ENCODE measurements at places on chromosomes 6 and 20.

DNA sequence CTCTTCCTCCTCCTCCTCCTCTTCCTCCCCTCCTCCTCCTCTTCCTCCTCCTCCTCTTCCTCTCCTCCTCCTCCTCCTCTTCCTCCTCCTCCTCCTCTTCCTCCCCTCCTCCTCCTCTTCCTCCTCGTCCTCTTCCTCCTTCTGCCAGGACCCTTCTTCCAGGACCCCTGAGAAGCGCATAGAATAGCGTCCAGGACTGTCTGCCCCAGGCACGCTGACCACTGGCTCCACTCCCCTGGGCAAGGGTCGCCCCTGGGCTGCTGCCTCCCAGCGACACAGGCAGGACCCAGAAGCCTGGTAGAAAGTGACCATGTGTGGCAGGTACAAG lies 42.4 kb upstream of the BHLHE23 start:
- no peak for DNase-seq

DNA sequence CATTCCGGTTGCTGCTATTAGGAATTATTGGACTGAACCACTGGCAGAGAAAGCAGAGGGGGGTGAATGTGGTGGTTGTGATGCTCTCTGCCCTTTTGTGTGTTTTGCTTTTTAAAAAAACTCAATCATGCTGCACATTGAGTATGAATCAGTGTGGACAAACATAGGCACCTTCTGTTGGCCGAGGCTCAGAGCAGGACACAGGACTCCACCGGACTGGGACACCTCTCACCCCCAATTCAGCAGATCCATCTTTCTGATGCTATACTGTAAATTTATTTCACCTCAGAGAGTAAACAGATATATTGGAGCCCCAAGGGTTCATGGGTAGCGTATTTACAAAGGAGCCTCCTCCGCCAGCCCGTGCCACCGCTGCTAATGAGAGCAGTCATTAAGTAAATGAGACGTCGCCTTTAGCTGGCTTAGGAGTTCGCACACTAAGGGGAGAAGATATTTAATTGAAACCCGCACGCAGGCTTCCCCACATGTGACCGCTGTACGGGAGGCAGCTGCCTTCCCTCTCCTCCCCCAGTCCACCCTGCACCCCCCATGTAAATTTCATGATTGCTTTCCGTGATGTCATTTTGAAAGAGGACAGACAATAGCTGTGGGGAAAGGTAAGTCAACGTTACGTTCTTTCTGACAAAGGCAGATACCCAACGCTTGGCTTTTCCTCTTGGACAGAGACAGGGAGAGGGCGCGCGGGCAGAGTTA lies at the start of gene MYT1:
Gene MYT1 (plus strand): TSS at position 330 of the 714 bp plus-strand sequence. CDS start 34,410 bp downstream, outside the sequence.
- no peak for DNase-seq

GRCh38 chr6:138724015-138724414 lies 49.6 kb upstream of the CCDC28A start:
- DNase-seq = no peak

DNA sequence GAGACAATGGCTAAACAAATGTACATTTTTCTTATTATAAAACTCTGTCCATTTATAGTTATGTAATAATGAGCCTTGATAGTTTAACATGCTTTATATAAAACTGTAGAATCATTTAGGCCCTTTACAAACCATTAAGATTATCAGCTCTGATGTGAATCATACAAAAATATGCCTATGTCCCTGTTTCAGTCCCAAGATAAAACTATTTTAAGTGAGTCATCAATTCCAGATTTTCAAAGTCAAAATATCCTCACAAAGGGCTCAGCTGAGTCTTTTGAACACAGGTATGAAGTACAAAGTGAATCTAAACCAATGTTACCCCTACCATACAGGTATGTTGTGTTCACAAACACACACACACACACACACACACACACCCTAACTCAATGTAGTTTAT lies 88.0 kb downstream of the PTPRK start:
- no peak for DNase-seq

DNA sequence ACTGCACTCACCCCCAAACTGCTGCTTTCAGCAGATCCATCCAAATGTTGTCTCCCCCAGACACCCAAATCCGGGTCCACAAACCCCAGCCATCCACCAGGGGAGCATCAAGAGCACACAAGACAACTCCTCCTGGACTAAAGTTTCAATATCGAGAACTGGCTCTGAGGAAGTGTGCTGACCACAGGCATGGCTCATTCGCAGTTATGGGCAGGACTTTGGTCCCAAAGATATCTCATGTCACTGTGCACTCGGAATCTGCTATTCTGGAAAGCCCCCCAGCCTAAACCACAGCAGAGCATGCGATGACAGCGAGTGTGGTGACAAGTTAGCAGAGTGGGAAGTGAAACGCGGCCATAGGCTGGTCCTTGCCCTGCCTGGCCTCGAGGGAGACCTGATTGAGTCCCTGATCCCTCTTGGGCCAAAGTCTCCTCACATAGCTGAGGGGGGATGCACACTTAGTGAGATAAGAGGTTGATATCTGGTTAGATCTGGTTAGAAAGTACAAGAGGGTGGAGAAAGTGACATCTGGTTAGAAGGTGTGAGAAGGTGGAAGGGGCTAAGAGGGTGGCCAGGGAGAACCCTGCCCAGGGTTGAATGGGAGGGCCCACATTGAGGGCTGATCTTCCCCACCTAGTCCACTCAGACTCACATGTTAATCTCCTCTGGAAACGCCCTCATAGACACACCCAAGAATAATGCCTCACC lies 149.7 kb downstream of the MRPL14 start:
- no peak for DNase-seq

- DNase-seq = no peak
Observed at GRCh38 chr6:162922563-162923166, 194.9 kb downstream of the PACRG start.

GRCh38 chr6:131572686-131573415 lies at the start of gene ARG1:
TSS of gene ARG1 (plus strand) at chr6:131573226. CDS start at chr6:131573283, 57 bp downstream.
- no peak for DNase-seq

- no peak for DNase-seq
Observed at GRCh38 chr6:129767776-129768485, 58.0 kb upstream of the ARHGAP18 start.

DNA sequence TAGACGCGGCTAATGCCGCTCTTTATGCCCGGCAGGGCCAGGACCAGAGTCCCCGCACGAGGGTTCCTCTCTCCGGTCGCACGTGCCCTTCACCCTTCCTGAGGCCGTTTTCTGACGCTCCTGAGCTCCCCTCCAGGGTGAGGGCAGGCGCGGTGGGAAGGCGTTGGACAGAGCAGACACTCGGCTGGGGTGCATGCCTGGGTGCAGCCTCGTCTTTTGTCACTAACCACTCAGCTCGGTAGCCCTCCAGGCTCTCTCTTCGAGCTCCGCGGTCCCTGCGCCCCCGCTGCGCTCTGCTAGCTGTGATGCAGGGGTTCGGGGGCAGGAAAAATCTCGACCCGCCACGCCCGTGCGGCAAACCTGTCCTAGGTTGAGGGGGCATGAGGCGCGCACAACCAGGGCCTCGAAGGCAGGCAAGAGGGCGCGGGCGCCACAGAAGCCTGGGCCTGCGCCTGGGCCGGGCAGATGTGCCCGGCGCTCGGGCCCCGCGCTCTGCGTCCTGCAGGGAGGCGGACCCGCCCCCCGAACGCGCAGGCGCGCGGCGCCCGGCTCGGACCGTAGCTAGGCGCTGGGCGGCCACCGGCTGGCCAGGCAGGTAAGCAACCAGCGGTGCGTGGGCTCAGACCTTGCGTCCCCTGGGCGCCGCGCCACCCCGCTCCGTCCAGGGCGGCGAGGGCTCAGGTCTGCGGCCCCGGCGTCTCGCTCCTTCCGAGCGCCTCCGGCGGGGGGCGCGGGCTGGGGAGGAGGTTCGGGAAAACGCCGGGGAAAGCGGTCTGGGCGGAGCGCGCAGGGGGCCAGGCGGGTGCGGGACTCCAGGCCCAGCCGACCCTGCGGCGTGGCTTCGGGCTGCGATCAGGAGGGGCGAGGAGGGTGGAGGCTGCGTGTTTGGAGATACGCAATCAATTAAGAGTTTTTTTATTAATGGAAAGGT lies at the start of gene L3MBTL1:
Gene L3MBTL1 (plus strand): TSS at position 548 of the 931 bp plus-strand sequence. CDS start 5,807 bp downstream, outside the sequence.
- no peak for DNase-seq

DNA sequence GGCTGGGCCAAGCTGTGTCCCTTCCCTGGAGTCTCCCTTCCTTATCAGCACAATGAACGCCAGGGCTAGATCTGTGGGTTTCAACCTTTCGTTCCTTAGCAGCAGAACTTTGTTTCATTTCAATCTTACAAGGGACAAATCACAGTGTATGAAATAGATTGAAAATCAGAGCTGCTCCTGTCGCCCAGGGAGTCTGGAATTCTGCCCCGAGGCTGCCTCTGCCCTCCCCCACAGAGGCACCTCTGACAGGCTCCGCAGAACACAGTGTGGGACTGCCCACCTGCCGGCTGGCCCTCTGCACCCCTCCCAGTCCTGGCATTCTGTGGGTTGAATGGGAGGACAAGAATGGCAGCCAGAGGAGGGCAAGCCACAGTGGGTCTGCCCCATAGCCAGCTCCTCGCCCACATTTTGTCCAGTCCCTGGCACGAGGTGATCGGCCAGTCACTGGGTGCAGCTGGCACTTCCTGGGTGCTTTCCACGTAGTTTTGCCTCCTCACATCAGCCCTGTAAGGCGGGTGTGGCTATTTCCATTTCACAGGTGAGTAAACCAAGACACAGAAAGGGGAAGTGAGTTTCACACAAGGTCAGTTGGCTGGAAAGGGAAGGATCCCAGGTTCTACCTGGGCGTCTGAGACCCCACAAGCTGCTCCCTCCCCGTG lies 26.1 kb downstream of the MANBAL start:
- no peak for DNase-seq

- no peak for DNase-seq
Observed at GRCh38 chr6:131804131-131804530, 3.7 kb upstream of the ENPP1 start.

GRCh38 chr6:17583811-17584210 lies 16.3 kb upstream of the FAM8A1 start:
- DNase-seq = no peak

DNA sequence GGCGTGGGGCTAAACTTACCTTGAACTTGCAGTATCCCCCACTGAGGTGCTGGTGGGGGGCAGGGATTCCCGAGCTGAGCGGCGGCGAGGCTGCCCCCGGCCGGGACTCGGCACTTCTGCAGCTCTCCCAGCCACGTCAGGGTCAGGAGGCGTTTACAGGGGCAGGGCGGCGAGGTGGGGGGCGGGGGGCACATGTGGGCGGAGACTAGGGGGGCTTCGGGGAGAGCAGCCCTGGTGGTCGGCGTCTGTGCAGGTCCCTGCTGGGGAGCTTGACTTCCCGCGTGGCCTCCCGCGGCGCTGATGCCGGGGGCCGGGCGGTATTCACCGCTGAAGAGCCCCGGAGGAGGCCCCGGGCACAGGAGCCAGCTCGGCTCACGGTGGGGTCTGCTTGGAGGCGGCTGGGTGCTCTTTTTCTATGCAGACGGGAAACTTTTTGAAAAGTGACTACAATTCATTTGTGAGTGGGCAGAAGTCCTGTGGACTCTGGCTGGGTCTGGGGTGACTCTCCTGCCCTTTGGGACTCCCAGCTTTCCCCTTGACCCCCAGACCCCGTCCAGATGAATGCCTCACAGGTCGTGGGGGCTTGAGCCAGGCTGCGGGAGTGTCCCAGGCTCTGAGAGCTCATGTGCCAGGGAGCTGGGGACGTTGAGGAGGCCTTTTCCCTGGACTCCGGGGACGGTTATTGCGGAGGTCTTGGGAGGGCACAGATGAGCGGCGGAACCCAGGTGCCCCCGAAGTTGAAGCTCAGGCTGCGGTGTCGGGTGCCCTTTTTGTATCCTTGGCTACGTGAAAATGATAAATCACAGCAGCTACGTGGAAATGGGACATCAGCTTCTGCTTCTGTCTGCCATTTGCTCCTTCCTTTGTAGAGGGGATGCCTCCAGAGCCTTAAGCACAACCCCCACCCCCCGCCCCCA lies 75.9 kb upstream of the GATA5 start:
- DNase-seq = no peak

GRCh38 chr6:133093956-133094355 lies 147.2 kb upstream of the EYA4 start:
- no peak for DNase-seq

GRCh38 chr6:23977706-23978105 lies 148.3 kb upstream of the NRSN1 start:
- no peak for DNase-seq

DNA sequence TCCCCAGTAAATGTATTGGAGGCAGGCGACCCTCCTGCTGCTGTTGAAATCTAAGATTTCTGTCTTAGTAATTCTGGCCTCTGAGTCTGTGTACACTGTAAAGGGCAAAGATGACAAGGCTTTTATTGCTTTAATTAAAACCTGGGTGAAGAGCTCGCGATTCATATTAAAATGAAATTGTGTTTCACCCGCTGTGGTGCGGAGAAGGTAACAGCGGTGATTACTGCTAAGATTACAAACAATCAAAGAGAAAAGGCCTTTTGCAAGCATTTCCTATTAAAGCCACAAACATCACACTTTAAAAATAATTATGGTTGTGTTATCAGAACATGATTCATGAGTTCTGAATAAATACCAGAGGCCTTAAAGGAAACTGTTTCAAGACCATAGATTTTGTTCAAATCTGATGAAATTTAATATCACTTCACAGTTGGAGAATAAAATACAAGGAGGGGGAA lies 69.3 kb downstream of the TOX2 start:
- DNase-seq = no peak

GRCh38 chr6:4649728-4650127 lies 126.5 kb upstream of the CDYL start:
- no peak for DNase-seq

DNA sequence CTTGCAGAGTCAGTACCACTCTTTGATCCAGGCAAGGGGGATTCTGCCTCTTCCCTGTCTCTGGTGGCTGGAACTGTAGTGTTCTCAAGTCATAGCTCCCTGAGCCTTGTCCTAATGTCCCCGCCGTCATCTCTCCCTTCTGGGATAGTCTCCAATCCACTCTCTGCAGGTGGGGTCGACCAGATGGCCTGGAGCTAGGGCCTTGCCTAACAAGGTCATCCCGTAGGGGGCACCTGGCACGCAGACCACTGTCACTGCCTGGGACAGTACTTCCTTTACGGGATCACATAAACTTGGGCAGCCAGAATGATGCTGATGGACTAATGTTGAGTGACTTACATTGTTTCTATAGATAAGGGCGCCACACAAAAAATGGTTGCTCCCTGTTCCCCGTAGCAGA lies 118.9 kb upstream of the SLC22A23 start:
- no peak for DNase-seq
